Iris pigment epithelial cell (primary cell): ENCODE measurements at places on chromosomes 3 and 15.

DNA sequence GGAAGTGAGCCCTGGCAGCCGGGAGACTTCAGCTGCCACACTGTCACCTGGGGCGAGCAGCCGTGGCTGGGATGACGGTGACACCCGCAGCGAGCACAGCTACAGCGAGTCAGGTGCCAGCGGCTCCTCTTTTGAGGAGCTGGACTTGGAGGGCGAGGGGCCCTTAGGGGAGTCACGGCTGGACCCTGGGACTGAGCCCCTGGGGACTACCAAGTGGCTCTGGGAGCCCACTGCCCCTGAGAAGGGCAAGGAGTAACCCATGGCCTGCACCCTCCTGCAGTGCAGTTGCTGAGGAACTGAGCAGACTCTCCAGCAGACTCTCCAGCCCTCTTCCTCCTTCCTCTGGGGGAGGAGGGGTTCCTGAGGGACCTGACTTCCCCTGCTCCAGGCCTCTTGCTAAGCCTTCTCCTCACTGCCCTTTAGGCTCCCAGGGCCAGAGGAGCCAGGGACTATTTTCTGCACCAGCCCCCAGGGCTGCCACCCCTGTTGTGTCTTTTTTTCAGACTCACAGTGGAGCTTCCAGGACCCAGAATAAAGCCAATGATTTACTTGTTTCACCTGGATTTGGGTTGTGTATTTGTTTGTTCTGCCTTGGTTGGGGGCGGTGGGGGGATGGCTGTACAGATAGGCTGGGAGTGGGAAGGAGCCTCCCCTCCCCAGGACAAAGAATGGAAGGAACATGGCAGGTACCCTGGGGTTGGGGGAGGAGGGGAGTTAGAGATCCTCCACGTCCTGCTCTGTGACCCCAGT, 2.9 kb upstream of the GRM2 start:
- DNase-seq, result no peak

DNA sequence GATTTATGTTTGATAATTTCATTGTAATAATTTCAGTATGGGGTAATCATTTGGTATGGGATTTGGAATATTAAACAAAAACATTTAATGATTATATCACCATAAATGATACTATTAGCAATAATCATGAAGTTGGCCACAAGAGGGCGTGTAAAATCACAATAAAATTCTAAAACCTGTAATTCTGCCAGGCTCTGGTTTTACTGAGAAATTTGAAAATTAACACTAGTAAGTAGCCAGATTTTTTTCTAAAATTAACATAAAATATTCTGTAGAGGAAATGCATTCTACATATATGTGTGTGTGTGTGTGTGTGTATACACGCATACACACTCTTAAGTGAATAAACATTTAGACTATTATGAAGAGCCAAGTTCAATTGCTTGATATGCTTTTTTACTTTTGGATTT, 40.5 kb downstream of the FEZF2 start:
- DNase-seq, result peak; percentile 12

GRCh38 chr3:44436181-44436580, 41.3 kb downstream of the ZNF445 start:
- no peak for DNase-seq

DNA sequence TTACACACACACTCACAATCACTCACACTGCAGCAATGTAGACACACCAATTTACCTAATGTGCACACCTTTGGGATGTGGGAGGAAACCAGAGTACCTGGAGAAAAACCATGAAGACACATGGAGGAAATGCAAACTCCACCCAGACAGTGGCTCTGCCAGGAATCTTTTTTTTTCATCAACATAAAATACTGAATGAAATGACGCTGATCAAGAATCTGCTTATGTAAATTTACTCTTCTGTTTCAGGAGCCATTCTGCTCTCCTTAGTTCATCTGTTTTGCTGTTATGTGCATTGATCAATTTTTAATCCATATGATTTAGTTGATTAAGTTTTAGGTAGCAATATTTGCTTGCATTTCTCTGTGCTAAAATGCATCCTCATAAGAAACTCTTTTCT, 414.2 kb upstream of the CCDC54 start:
- no peak for DNase-seq

DNA sequence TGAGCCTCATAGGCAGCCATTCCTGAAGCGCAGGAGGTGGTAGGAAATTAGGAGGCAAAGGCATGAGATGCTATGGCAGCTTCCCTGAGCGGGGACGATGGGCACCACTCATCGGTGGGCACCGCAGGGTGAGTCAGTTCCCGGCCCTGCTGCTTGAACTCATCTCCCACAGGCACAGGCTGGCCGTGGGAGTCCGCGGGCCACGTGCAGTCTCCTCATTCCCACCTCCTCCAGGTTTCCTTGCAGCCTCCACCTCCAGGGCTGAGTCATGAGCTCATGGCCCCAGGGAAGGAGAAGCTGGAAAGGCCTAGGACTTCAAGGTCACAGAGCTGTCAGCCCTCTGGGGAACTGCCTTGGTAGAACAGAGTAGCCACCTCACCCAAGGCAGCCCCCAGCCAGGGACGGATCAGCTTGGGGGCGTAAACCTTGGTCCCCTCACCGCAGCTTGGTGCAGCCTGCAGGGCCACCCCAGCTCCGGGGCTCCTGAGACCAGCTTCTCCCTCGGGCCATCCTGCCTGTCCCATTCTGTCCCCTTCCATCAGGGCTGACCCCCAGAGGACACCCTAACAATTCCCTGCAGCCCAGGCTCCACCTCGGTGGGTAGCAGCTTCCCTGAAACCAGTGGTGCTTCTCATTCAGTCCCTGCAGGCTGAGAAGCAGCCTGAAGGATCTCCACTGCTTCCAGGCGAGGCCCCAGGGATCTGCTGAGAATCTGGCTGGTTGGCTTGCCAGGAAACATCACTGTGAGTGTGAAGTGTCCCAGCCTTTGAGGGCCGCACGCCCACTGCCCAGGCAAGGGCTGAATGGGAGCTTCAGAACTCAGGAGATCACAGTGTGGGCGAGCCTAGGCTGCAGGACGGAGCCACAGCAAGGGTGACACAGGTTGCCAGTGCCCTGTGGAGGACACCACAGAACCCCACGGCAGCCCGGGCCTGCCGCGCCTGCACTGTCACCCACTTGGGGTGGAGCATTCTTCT, 150.7 kb upstream of the MEF2A start:
- no peak for DNase-seq

GRCh38 chr15:84831028-84831427, 13.9 kb downstream of the ALPK3 start:
- no peak for DNase-seq

GRCh38 chr3:121895121-121895520, 920 bp downstream of the SLC15A2 start:
- DNase-seq, result no peak

DNA sequence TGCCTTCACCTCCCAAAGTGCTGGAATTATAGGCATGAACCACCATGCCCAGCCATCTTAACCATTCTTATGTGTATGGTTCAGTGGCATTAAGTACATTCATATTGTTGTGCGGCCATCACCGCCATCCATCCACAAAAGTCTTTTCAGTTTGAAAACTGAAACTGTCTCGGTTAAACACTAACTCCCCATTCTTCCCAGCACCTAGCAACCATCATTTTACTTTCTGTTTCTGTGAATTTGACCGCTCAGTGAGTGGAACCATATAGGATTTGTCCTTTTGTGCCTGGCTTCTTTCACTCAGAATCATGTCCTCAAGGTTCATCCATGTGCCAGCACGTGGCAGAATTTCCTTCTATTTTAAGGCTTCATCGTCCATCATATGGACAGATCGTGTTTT, 5.8 kb downstream of the MCM2 start:
- no peak for DNase-seq

DNA sequence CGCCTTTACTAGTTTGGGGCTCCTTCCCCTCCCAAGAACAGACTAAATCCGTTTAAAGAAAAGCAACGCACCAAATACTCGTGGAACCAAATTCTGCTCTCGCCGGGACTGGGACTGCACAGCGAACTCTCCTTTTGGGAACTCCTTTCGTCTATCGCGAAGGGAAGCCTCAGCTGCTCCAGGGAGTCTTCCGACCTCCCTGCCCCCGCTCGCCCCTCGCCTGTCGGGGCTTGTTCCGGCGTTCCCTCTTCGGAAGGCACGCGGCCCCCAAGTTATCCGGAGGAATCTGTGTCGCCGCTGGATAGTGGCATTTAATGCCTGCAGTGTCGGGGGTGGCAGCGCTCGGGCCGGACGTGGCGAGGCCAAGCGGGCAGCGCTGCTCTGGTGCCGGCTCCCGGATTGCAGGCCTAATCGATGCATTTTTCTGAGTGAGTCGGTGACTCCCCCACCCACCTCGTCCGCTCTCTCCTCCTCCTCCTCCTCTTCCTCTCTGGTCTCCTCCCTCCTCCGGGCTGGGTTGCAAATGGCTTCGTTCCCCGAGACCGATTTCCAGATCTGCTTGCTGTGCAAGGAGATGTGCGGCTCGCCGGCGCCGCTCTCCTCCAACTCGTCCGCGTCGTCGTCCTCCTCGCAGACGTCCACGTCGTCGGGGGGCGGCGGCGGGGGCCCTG, at the start of gene TRIM71:
Gene TRIM71 (plus strand): TSS at position 440 of the 671 bp plus-strand sequence. CDS start 84 bp downstream, at position 524.
- no peak for DNase-seq

- DNase-seq, result no peak
Observed at GRCh38 chr3:14436954-14437281, 34.5 kb downstream of the SLC6A6 start.
